ENCODE measurements at places on chromosomes 2 and 18.
A peak's percentile ranks its signal among the peaks of the same experiment; 100 is the strongest.

GRCh38 chr2:191625016-191625415 is 52.9 kb upstream of the NABP1 start:
- DNase-seq, result no peak

DNA sequence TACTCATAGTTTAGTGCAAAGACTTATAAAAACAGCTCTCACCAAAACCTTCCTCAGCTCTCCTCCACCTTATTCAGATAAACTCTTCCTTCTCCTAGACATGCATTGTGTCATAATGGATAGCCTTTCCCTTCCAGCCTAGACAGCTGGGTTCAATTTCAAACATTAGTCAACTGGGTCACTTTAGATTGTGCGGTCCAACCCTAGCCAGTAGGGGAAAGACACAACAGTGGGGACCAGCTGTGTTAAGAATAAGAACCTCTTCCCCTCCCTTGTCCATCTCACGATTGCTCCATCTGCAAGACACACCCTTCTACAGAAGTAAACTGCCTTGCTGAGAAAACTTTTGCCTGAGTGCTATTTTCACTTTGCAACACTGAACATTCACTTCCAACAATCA is 8.5 kb downstream of the PRPF40A start:
- no peak for DNase-seq

DNA sequence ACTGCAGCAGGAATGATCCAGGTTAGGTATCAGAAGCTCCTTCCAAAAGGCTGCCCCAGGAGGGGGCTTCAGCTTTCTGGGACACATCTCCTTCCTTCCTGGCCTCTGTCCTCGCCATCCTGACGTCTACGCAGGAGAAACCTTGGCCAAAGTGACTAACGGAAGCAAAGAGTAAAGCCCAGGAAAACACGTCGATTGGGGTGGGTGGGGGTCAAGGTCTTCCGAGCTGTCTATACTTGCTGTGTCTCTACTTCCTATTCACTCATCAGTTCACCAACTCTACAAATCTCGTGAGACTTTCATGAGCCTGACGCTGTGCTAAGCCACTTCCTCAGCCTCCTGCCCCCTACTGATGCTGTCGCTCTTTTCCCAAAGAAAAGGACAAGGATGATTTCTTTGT is 212.6 kb downstream of the TNS1 start:
- DNase-seq, result no peak

DNA sequence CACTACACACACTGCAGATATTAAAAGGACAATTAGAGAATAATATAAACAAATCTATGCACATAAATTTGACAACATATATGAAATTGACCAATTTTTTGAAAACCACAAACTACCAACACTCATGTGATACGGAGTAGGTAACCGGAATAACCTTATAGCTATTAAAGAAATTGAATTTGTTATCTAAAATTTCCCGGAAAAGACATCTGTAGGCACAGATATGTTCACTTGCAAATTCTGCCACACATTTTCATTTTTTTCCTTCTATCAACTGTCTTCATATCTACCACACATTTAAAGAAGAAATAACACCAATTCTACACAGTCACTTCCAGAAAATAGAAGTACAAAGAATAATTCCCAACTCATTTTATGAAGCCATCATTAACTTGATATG is 22.4 kb downstream of the NLRC4 start:
- no peak for DNase-seq

GRCh38 chr2:144411473-144411872 is 108.4 kb downstream of the ZEB2 start:
- no peak for DNase-seq

DNA sequence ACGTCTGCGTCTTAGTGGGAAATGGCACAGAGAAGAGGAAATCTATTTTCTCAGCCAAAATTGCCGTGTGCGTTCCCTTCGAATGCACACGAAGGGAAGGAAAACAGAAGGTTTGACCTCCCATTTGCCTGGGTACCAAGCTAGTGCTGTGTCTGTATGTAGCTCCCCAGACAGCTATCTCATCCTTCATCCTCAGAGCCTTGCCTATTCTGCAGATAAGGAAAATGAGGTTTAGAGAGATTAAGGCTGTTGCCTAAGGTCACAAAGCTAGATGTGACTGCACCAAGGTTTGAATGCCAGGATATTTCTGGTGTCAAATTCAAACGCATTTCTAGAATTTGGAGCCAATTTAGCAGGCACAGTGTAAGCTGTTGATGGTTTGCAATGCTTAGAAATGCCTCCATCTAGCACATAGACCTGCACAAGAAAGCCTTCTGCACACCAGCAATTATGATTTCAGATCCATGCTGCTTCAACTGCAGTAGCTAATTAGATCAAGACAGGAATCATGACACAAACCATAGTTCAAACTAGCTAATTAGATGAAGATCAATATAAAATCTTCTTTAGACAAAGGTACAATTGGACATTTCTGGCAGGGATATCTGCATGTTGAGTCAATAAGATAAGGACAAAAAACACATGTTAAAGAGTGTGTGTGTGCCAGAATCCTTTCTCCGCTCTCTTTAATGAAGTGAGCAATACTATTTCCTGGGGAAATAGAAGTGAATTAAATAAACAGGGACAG is 115.1 kb downstream of the CMPK2 start:
- no peak for DNase-seq

GRCh38 chr2:25286025-25286400 is 55.7 kb downstream of the DNMT3A start:
- no peak for DNase-seq

DNA sequence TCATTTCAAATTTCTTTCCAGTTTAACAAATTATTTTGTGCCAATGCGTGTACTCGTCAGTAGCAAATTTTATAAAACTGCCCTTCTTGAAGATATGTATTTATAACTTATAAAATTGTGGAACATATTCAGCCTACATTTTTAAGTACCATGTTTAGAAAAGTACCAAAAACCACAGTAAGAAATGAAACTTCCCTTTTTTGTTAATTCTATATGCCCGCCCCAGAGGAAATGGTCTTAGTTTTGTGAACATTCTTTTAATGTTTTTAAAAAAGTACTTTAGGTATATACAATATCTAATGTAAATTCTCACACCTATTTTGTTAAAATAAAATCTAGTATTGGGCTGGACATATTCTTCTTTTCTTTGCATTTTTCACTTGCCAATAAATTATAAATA is 1.2 kb downstream of the UGT1A9 start:
- no peak for DNase-seq

DNA sequence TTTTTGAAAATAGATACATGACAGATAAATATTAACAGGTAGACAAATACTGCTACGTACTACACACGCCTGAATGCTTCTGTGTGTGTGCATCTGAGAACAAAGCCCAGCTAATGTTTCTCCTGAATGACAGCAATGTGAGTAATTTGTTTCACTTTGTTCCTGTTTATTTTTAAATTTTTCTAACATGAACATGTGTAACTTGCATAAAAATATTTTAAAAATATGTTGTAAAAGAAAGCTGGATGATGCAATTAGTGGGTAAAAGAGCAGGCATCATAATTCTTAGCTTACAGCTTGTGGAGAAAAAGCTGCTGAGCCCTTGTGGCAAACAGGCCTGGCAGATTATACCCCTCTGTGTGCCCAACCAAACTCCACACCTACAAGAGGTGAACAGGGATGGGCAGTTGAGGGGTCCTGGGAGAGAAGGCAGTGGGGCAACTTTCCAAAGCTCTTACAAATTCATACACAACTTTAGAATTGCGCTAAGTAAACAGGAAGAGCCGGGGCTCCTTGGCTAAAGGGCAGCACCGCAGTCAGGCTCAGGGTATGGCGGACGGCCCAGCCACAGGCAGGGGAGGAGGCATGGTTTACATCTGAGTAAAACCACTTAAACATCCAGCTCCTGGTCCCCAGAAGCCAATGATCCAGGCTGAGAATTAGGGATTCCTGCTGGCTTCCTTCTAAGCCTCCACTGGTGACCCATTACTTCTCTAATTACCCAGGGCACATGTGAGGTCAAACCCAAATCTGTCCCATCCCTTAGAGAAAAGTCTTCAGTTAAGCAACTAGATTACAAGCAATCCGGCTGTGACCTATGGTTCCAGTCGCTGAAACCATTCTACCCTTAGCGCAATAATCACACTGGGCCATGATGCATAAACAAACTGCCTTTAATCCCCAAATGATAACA is 14.0 kb downstream of the PXDN start:
- DNase-seq, result peak; percentile 92

GRCh38 chr2:145416640-145417039 is 896.7 kb upstream of the ZEB2 start:
- DNase-seq, result no peak

Measured in bronchial epithelial cell (primary cell).